Activated CD4-positive, alpha-beta T cell treated with anti-CD3 and anti-CD28 coated beads, Interleukin-2, amount 50 U/mL, for 48 hours (primary cell): ENCODE measurements at places on chromosomes 11 and 22.

GRCh38 chr11:31237819-31238760 is 131.4 kb downstream of the DCDC1 start:
- no peak for DNase-seq

- DNase-seq, result no peak
Measured at GRCh38 chr11:120334332-120334731, 1.9 kb upstream of the ARHGEF12 start.

GRCh38 chr11:109785714-109786113 is 307.5 kb upstream of the ZC3H12C start:
- DNase-seq, result no peak

GRCh38 chr11:122642472-122642922 is 13.0 kb upstream of the UBASH3B start:
- no peak for DNase-seq

DNA sequence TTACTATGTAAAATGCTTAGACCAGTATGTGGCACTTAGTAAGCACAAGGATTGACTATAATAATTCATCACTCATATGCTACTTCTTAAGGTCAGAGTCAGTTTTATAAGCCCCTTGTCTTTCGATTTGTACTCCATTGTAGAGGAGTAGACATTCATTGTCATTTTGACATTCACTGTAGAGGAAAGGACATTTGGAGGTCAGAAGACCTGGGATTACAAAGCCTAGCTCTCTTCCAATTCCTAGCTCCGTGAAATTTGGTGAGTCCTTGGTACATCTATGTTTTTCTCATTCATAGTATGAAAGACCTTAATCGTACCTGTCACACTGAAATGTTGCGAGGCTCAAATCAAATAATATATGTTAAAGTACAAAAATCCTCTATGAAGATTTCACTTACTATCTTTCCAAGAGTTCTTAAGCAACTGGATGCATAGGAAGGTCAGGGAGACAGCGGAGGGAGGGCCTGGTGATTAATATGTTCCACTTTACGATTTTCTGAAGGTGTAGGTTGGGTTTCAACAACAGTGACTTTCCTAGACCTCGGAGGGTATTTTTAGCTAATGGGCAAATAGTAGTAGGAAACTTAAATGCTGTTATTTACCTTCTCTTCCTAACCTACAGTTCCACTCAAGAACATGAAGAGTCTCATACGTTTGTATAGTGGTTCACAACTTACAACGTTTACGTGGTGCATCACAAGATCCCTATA is 1.4 kb upstream of the EMSY start:
- DNase-seq, result no peak

DNA sequence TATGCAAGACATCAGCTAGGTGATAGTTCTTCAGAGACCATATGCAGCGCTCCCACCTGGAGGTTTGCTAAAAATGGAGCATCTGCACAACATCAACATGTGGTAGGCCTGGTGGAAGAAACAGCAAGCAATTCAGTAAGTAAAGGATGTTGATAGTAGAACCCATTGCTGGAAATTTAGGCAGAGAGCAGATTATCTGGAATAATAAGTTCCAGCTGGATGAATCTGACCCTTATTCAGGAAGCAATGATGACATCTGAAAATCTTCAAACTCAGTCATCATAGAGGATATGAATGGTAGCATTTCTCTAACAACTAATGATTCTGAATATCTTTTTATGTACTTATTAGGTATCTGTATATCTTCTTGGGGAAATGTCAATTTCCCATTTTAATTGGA is 225.2 kb upstream of the ANO3 start:
- DNase-seq, result no peak

GRCh38 chr11:24391167-24391566 is 105.7 kb upstream of the LUZP2 start:
- no peak for DNase-seq
